CD4-positive, alpha-beta T cell (primary cell): ENCODE measurements at places on chromosomes 5 and 9.

DNA sequence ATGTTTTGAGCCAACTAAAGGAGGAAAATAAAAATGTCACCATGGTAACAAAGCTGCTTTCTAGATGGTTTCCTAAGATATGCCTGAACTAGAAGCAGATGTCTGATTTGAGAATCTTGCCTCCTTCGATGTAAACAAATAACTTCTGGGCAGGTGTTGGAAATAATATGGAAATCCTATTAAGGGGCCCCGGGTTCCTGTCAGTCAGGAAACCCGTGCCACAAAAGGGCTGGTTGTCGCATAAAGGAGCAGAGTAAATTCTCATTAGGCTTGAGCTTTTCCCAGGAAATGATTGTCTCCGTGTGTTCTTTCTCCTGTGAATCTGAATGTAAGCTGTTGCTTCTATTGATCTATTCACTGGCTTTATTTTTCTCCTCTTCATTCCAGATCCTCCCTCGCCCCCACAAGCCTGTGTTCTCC lies 90.8 kb downstream of the TLE4 start:
- no peak for DNase-seq

GRCh38 chr9:134419684-134420076 lies 93.4 kb downstream of the RXRA start:
- DNase-seq, result no peak

DNA sequence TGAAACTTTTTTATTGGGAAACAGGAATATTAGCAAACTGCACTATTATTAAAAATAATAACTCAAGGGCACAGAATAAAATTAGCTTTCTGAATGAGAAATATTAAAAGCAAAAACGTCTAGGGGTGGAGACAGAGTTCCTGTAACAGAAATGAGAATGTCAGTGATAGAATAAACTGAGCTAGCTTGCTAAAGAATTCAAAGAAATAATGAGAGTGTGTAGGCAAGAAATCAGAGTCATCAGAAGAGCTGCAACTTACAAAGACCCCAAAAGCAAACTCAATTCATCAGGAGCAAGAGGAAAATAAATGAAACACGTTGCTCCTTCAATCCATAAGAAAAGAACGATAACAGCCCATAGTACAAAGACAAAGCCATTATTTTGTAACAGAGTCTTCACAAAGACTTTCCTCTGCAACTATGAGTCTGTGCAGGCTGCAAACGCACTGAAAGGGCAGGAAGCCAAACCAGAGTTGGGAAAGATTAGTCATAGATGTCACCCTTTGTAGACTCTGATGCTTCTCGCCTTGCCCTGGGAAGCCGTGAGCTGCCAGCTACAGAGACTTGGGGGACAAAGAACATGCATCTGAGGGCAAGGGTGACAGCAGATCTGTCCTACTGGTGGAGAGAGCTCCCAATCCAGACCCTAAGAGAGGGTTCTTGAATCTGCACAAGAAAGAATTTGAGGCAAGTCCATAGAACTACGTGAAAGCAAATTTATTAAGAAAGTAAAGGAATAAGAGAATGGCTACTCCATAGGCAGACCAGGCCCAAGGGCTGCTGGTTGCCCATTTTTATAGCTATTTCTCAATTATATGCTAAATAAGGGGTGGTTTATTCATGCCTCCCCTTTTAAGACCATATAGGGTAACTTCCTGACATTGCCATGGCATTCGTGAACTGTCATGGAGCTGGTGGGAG lies 40.8 kb downstream of the SHC3 start:
- no peak for DNase-seq

GRCh38 chr5:91072881-91073280 lies 310.2 kb downstream of the ARRDC3 start:
- DNase-seq, result no peak

DNA sequence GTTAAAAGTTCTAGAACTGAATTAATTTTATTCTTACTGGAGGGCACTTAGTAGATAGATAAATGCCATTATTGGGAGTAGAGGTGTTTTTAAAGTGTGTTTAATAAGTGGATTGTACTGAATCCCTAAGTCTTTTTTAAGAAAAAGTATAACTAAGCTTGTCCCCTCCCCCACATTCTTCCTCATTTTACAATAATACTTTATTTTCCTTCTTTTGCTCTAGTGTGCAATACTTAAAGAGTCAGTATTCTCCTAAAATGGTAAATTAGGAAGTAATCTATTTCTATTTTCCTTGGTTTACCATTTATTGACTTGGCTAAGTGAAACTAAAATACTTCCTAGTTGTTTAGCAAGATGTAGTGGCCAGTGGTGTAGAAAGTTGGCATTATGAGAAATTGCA lies 11.6 kb downstream of the UBLCP1 start:
- DNase-seq, result no peak

GRCh38 chr5:157113002-157113401 lies 4.2 kb upstream of the HAVCR2 start:
- no peak for DNase-seq

- DNase-seq, result no peak
These were observed 198.9 kb upstream of the SGCD start for GRCh38 chr5:156128026-156128425.

GRCh38 chr5:42759456-42759855 lies 2.8 kb downstream of the CCDC152 start:
- no peak for DNase-seq

DNA sequence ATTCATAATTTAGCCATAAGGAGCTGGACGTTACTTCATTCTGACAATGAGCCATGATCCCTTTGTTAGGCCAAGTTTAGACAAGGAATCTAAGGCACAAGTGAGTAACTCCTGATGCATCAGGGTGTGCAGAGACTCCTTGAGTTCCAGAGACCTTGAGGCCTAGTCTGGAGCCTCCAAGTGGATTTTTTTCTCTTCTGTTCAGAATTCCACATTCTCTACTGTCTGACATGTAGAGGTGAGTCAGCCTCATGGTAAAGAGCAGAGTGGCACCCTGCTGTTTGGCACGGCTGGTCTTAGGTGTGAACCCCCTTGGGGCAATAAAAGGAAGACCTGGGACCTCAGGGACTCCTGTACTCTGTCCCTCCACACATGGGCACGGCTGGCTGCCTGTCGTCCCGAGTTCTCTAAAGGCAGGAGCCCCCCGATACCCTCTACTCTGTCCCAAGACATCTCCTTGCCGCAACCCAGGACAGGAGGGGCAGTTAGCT lies 22.0 kb upstream of the TGFBI start:
- no peak for DNase-seq

GRCh38 chr5:39055027-39055767 lies 19.0 kb downstream of the RICTOR start:
- no peak for DNase-seq

GRCh38 chr5:106397700-106398099 lies 1273.0 kb downstream of the EFNA5 start:
- no peak for DNase-seq

DNA sequence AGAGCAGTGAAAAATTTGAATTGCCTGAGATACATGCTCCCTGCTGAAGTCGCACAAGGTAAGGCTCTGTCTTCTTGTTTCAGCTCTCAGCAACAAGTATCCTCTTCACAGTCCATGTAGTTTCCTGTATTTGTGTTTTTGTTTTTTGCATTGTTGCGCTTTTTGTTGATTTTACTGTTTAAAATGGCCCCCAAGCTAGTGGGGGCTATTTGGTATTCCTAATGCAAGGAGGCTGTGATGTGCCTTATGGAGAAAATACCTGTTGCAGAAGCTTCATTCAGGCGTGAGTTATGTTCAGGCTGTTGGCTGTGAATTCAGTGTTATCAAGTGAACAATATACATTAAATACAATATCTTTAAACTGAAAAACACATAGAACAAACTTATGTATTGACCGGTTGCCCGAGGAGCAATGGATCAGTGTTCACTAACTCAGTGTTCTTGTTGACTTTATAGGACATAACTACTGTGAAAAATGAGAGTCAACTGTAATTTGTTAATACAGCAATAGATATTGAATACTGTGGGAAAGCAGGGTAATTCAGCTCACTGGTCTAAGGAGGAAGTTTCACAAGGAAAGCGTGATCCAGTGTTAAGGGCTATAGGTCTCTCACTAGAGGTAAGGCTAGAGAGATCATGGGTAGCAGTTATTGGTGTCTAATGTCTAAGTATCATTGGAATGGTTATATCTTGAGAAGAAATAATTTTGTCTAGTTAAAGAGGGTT lies 150.5 kb downstream of the GCNT1 start:
- DNase-seq, result no peak

DNA sequence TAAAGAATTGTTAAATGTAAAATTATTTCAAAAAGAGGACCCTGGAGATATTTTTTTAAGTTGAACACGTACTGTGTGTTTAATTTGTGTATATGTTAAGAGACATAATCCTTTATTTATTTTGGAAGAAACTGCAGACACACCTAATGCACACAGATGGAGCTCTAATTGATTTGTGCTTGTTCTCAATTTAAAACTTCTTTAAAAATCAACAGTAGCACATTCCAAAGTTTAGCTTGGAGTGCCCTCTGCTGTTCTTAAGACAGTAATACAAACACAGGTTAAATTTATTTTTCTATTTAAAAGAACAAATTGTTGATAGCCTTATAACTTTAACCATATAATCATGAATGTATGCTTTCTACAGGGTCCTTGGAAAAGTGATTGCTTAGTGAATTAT lies 277.6 kb upstream of the ADAMTS16 start:
- no peak for DNase-seq

DNA sequence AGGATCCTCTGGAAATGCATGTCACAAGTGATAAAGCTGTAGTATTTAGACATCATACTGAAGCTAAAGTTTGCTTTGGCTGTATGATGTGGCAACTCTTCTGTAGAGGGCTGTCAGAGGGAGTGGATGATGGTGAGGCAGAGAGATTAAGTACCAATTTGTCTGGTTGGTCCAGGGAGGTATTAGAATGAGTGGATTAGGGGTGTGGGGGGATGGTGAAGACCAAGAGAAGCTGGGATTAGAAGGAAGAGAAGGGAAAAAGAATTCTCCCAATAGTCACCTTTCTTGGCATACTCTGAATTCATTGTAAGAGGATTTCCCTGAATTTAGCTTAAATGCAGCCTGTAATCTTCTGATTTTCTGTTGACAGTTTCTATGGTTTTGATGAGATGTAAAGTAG lies 3.6 kb downstream of the PCDHAC2 start:
- DNase-seq, result no peak

GRCh38 chr5:118611332-118611945 lies 376.9 kb downstream of the DTWD2 start:
- DNase-seq, result no peak

- no peak for DNase-seq
These were observed 11.3 kb downstream of the TMEM250 start for GRCh38 chr9:136107155-136107952.
